Stimulated activated naive CD8-positive, alpha-beta T cell treated with anti-CD3 and anti-CD28 coated beads, Interleukin-15, Interleukin-2, amounts not matched to agents 100 U/mL and 50 U/mL, for 24 hours (primary cell): ENCODE measurements at places on chromosomes 3 and 15.

DNA sequence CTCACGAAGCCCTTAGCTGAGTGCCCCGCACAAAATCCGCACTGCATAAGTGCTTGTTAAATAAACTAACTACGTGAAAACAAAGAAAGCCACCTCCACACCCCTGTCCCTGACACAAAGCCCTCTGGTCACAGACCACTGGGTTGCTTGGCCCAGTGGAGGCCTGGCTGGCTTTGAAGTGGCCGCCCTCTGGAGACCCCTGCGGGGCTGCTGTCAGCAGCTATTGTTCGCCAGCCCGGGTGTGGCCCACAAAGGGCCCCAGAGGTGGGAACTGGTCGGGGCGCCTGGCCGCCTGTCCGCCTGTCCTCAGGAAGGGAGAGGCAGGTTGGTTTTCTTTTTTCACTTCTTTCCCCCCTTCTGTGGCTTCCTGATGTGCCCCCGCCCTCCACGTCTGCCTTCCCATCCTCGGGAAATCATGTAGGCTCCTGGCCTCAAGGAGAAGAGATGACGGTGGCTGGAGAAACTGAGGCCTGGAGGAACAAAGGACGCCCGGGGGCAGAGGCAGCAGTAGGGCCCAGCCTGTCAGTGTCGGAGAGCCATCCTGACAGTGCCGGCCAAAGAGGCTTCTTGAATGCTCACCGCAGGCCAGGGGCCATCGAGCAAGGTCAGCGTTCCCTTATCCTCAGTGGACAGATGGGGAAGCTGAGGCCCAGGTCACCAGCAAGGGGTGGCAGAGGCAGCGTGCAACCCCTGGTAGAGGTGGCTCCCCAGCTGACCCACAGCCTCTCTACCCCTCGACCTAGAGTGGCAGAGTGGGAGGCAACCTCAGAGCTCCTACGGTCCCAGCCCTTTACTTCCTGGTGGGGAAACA is 61.1 kb downstream of the SLC6A6 start:
- DNase-seq, result no peak

- no peak for DNase-seq
These were observed 6.3 kb downstream of the THBS1 start for GRCh38 chr15:39587096-39587721.

- DNase-seq, result no peak
These were observed 107.5 kb upstream of the GALNT15 start for GRCh38 chr3:16066975-16067374.

- DNase-seq, result no peak
These were observed 6.3 kb downstream of the ANPEP start for GRCh38 chr15:89808160-89808870.

GRCh38 chr15:48546296-48546695 is 99.2 kb downstream of the FBN1 start:
- DNase-seq, result no peak

GRCh38 chr3:106386050-106386449 is 517.2 kb upstream of the CBLB start:
- no peak for DNase-seq

GRCh38 chr3:130934442-130935089 is 40.7 kb downstream of the ATP2C1 start:
- no peak for DNase-seq

- DNase-seq, result no peak
These were observed 16.2 kb downstream of the CTSH start for GRCh38 chr15:78928616-78929093.

GRCh38 chr3:174202561-174202960 is 656.6 kb upstream of the NAALADL2 start:
- DNase-seq, result no peak

DNA sequence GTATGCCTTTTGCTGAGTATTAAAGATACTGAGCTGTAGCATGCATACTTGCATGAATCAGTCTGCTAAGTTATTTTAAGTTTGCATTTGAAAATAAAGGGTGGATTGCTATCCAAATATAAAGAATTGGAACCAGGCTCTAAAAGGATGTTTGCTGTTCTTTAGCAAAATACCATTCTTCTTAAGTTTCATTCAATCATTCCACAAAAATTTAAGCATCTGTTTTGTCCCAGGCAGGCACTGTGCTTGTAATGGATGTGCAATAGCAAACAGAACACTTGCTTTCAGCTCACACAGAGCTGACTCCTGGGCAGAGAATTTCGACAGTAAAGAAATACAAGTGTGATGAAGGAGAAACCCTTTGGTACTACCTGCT is 151.1 kb downstream of the PGPEP1L start:
- no peak for DNase-seq

- DNase-seq, result no peak
These were observed 67.6 kb downstream of the ABTB1 start for GRCh38 chr3:127740136-127740915.

DNA sequence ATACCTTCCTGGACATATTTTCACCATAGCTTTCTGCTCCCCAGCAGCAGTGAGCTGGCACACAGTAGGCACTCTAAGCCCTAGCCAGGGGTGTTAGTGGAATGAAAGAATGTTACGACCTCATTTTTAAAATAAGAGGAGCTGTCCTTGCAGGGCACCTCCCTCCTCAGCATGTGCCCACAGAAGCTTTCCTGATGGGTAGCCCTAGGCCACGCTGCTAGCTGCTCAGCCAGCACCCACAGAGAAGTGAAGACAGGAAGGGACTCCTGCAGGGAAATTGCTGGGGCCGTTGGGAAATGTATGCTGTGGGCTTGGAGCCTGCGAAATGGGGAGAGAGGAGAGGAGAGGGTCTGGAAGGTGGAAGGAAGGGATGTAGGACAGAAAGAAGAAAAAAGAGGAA is 87.3 kb upstream of the ANKRD34C start:
- no peak for DNase-seq

DNA sequence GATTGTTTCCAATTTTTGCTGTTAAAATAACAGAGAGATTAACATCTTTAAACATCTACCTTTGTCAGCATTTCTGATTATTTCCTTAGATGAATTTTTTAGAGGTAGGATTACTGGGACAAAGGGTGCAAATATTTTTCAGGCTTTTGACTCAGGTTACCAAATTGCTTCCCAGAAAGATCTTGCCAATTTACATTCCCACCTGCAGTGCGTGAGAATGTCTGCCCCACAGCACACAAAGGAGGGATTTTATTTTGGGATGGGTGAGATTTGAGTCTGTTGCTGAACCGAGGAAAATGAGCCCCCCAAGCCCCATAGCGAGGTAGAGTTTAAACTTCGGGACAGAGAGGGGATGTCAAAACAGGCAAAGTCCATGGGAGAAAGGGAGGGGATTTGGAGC is 25.9 kb upstream of the RNU6-1 start:
- DNase-seq, result no peak

- peak; percentile 22 for DNase-seq
These were observed 44.7 kb downstream of the GTPBP8 start for GRCh38 chr3:113035387-113035982.

GRCh38 chr15:98843844-98844243 is 163.7 kb downstream of the PGPEP1L start:
- DNase-seq, result no peak

DNA sequence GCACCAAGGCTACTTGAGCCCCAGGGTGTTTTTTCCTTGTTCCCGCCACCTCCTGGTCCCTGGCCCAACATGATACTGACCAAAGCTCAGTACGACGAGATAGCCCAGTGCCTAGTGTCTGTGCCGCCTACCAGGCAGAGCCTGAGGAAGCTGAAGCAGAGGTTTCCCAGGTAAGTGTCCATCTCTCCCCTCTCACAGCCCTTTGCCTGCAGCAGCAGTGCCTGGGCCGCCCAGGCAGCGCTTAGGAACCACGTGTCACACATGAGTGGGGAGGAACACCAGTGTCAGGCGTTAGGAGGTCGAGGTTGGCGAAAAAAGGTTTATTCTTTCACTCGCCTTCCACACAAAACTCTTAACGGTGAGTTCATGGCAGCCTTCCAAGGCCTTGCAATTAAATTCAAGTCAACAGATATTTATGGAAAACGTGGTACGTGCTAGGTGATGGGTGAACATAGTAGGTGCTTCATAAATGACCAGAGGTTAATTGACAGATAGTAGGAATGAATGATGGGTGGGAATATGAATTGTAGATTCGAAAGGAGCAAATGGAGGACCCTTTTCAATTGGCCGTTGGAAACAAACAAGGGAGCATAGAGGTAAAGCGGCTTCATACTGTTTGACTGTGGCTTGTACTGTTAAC is 486 bp downstream of the CDIN1 start:
- DNase-seq, result peak; percentile 33
